ENCODE measurements at places on chromosomes 2 and 18. TPM values are rescaled to one million over a fixed set of nuclear protein-coding genes. Genes with fewer than 3 reads are reported as not detected.

DNA sequence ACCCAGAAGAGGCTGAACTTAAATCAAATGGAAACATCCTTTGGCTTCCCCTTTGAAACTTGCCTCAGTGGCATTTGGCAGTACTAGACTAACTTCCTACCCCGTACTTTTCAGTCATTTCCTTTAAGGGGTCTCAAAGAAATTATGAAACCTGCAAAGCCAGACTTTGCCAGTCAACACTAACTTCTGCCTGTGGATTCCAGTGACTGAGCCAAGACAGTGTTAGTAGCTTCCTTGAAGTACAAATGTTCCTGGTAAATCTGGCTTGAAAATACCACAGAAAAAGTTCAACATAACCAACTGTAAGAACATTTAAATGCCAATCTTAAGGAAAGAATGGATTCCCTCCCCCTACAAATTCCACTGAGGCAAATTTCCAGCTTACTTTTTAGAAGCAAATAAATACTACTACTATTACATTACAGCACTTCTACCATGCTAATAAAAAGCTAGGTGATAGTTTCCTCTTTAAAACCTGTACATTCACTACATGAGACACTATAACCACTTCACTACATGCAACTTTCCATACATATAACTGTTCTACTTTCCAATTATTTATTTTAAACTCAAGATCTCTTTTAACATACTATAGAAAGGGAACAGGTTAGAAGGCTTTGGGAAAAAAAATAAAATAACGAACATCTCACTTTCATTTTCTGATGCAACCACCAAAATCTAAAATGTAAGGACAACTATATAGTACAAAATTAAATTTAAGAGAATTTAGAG lies 2.4 kb downstream of the PELI1 start:
- DNase-seq, result no peak

GRCh38 chr2:233989221-233989858 lies 61.2 kb upstream of the SPP2 start:
- DNase-seq, result no peak

GRCh38 chr2:186884587-186884986 lies 35.6 kb upstream of the ZSWIM2 start:
- no peak for DNase-seq

GRCh38 chr2:15031745-15032240 lies 399.3 kb downstream of the LRATD1 start:
- DNase-seq, result no peak

MAL gene
- not detected for total RNA-seq

All from LHCN-M2 (cell line).